Gastrocnemius medialis (tissue), 4 donors: ENCODE measurements at places on chromosomes 5 and 9. TPM values are rescaled to one million over a fixed set of nuclear protein-coding genes. Genes with fewer than 3 reads are reported as not detected.
A peak's percentile ranks its signal among the peaks of the same experiment; 100 is the strongest.

The RNF180 gene
- total RNA-seq, result 4.7 TPM

DNA sequence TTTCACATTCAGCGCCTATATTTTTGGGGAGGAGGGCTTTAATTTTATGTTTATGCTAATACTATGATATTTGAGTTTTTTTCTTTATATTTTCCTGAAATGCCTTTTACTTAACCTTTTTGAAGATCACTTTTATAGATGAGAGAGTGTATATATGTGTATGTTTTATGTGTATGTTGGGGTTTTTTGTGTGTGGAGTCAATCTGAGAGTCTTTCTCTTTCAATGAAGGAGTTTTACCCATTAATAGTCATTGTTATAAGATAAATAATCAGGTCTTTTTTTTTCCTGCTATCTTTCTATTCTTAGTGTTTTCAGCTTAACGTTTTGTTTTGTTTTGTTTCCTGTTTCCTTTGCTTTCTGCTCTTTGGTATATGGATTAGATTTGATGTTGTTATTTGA, 112.2 kb downstream of the TEX10 start:
- H3K27me3 ChIP-seq, result no peaks in the 10 kb centered on the region
- no peaks in the 10 kb centered on the region for H3K4me1 ChIP-seq

- no peak overlapping the region for H3K4me3 ChIP-seq
- no peaks in the 10 kb centered on the region for H3K4me1 ChIP-seq
- H3K27me3 ChIP-seq, result no peaks in the 10 kb centered on the region
- H3K36me3 ChIP-seq, result no peaks in the 10 kb centered on the region
- DNase-seq, result no peak
- H3K27ac ChIP-seq, result no peak overlapping the region
Observed at GRCh38 chr5:103849934-103850333, 287.3 kb upstream of the NUDT12 start.

- no peaks in the 10 kb centered on the region for H3K27me3 ChIP-seq
- no peak overlapping the region for H3K4me3 ChIP-seq
- no peak overlapping the region for H3K27ac ChIP-seq
- H3K36me3 ChIP-seq, result no peaks in the 10 kb centered on the region
- no peak for DNase-seq
- no peaks in the 10 kb centered on the region for H3K4me1 ChIP-seq
Observed at GRCh38 chr9:18905028-18905882, 127.8 kb downstream of the SAXO1 start.

The CAMK4 gene
- 0.27 TPM for total RNA-seq

- no peak overlapping the region for H3K27ac ChIP-seq
- H3K4me1 ChIP-seq, result no peaks in the 10 kb centered on the region
- H3K36me3 ChIP-seq, result no peaks in the 10 kb centered on the region
- no peak overlapping the region for H3K4me3 ChIP-seq
Observed at GRCh38 chr5:42061121-42061520, 136.0 kb downstream of the FBXO4 start.

DNA sequence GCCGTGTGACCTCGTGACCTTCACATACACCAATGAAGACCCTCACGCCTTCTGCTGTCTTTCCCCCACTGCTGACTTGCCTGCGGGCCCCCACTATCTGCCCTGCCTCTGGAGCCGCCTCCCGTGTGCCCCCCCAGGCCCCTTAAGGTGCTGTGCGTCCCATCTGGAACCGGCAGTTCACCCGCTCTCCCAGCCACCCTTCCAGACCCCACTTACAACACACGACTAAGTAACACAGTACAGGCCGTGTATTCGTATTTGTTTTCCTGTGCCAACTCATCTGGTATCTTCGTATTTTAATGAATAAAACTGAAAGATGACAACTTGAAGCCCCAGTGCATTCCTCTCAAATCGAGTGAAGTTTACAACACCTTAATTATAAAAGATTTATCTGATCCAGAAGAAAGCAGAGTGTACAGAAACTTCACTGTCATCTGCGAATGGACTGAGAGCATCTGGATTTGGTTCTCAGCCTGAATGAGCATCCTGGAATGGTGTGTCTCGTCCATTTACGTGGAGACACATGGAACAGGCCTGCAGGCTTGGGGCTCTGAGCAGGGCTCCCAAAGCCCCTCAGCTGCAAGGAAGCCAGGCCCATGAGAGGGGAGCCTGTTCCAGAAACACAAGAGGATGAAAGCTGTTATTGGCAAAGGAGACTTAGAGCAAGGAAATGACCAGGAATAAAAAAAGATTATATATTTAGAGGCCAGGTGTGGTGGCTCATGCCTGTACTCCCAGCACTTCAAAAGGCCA, 21.9 kb upstream of the TERT start:
- H3K27me3 ChIP-seq, result no peaks in the 10 kb centered on the region
- H3K36me3 ChIP-seq, result peaks cover 49% of the 10 kb centered on the region
- DNase-seq, result no peak
- H3K4me1 ChIP-seq, result peaks cover 8% of the 10 kb centered on the region
- no peak overlapping the region for H3K27ac ChIP-seq

- no peak for DNase-seq
- H3K4me1 ChIP-seq, result no peaks in the 10 kb centered on the region
- H3K36me3 ChIP-seq, result no peaks in the 10 kb centered on the region
- no peak overlapping the region for H3K4me3 ChIP-seq
- no peak overlapping the region for H3K27ac ChIP-seq
Observed at GRCh38 chr5:160824301-160825001, 27.6 kb downstream of the ATP10B start.

DNA sequence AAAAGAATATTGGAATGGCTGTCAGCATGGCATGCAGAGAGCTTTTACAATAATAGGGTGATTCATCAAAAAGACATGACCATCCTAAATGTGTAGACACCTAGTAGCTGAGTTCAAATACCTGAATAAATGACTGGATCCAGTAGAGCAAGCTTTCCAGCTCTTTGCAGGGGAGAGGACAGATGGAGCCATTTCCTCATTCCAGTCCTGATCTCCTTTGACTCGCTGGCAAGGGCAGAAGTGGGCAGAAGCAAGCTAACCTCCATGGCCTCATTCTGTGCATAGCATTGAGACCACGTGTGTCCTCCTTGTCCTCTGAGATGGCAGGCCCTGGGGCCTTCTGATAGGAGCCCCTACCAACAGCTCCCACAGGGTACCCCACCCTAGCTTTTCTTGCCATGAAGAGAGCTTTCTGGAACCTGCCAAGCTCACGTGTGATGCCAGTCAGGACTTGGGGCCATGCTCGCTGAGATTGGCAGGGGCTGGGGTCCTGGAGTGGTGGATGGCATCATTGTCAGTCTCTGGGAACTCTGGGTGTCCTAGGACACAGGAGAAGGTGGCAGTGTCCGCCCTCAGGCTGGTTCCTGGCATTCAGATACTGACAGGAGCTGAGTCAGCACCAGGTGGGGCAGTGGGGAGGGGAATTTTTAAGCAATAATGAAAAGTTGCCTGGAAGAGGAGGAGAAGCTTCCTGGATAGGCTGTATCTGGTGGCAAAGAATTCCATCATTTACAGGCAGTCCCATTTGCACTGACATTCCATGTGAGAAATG, 33.6 kb downstream of the WWC1 start:
- no peaks in the 10 kb centered on the region for H3K27me3 ChIP-seq
- no peak overlapping the region for H3K27ac ChIP-seq
- no peaks in the 10 kb centered on the region for H3K4me1 ChIP-seq
- no peaks in the 10 kb centered on the region for H3K36me3 ChIP-seq
- no peak overlapping the region for H3K4me3 ChIP-seq

The FOXD4L6 gene
- not detected for total RNA-seq

GRCh38 chr5:166031926-166032325, 2259.5 kb upstream of the WWC1 start:
- DNase-seq, result no peak
- H3K4me3 ChIP-seq, result no peak overlapping the region
- no peaks in the 10 kb centered on the region for H3K4me1 ChIP-seq

- no peaks in the 10 kb centered on the region for H3K4me1 ChIP-seq
- no peak overlapping the region for H3K27ac ChIP-seq
- H3K4me3 ChIP-seq, result no peak overlapping the region
- H3K36me3 ChIP-seq, result no peaks in the 10 kb centered on the region
- H3K27me3 ChIP-seq, result no peaks in the 10 kb centered on the region
Observed at GRCh38 chr5:84474126-84474525, 89.4 kb upstream of the EDIL3 start.

The IL3 gene
- total RNA-seq, result not detected

DNA sequence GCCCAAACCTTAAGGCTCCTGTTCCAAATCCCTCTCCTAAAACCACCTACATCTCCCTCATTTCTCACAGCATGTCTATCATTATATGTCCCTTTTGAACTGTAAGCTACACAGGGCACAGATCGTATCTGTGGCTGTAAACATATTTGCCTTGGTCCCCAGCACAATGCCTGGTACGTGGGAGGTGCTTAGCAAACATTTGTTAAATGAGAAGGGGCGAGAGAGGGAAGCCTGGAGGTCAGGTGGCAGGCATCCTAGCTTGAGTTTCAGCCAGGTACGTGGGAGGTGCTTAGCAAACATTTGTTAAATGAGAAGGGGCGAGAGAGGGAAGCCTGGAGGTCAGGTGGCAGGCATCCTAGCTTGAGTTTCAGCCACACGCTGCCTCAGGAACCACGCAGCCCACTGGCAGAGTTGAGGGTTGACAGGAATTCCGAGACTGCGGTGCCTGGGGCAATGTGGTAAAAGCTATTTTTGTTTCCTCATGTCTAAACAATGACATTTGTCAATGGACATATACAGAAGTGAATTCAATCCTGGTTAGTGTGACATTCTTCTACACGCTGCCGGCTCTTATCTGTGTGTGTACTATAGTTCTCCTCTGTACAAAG, 113.6 kb downstream of the EFNA5 start:
- peak overlapping the region; percentile 7 for H3K27ac ChIP-seq
- peak; percentile 33 for DNase-seq
- no peaks in the 10 kb centered on the region for H3K36me3 ChIP-seq
- peaks cover 10% of the 10 kb centered on the region for H3K4me1 ChIP-seq

The SPRY4 gene
- total RNA-seq, result 6.3 TPM

GRCh38 chr9:130243015-130243881, 22.3 kb upstream of the HMCN2 start:
- DNase-seq, result peak; percentile 48
- no peak overlapping the region for H3K27ac ChIP-seq
- H3K4me3 ChIP-seq, result no peak overlapping the region
- H3K4me1 ChIP-seq, result no peaks in the 10 kb centered on the region

The PCA3 gene
- not detected for total RNA-seq

The PRR7 gene
- 0.63 TPM for total RNA-seq

DNA sequence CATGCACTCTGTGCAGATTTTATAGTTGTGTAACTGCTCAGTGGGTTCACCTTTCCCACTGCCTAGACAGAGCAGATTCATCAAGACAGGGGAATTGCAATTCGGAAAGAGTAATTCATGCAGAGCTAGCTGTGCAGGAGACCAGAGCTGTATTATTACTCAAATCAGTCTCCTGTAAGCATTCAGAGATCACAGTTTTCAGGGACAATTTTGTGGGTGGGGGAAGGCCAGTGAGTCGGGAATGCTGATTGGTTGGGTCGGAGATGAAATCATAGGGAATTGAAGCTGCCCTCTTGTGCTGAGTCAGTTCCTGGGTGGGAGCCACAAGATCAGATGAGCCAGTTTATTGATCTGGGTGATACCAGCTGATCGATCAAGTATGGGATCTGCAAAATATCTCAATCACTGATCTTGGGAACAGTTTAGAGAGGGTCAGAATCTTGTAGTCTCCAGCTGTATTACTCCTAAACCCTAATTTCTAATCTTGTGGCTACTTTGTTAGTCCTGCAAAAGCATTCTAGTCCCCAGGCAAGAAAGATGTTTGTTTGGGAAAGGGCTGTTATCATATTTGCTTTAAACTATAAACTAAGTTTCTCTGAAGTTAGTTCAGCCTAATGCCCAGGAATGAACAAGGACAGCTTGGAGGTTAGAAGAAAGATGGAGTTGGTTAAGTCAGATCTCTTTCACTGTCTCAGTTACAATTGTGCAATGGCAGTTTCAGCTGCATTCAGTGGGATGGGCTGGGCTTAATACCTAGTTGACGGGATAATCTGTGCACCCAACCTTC, 12.7 kb upstream of the SVEP1 start:
- H3K27ac ChIP-seq, result no peak overlapping the region
- DNase-seq, result no peak
- H3K4me3 ChIP-seq, result no peak overlapping the region
- no peaks in the 10 kb centered on the region for H3K36me3 ChIP-seq
- H3K4me1 ChIP-seq, result no peaks in the 10 kb centered on the region

The FAM200C gene
- 1.00 TPM for total RNA-seq

GRCh38 chr5:3904584-3904983, 309.0 kb downstream of the IRX1 start:
- no peak overlapping the region for H3K27ac ChIP-seq
- no peak overlapping the region for H3K4me3 ChIP-seq
- no peaks in the 10 kb centered on the region for H3K4me1 ChIP-seq
- no peak for DNase-seq

The CIZ1 gene
- 61.3 TPM for total RNA-seq

The FOXD4L4 gene
- total RNA-seq, result not detected

GRCh38 chr5:55533521-55534435, 986 bp downstream of the PLPP1 start:
- DNase-seq, result no peak
- no peaks in the 10 kb centered on the region for H3K36me3 ChIP-seq
- H3K4me3 ChIP-seq, result peak overlapping the region; percentile 78

DNA sequence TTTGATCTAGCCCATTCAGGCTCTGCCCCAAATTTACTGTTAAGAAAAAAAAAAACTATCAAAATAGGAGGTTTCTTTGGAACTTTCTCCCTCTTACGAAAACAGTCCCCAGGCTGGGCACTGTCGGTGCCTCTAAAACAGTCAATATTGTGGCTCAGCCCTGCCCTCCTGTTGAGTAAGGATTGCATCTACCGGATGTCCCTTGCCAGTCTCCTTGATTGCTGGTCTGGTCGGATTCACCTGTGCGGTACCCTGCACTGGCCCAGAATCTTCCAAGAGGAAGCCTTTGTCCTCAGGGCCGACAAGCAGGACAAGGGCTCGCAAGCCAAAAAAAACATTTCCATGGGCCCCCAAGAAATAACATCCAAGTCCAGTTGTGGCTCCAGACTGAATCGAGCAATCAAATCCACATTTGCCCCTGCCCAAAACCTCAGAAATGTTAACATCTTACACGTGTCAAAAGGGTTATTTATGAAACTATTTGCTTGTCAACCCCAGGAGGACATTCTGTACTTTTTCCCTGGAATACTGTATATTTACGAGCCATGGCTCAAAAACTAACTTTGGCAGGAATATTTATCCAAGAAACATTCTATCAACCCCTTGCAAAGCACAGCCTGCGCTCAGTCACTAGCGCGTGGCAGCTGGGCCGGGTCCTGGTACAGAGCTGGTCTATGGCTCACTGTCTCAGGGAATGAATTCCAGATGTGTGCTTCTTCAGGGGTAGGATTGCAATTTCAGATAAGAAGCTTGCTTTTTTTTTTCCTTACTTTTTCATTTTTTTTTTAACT, 129.2 kb upstream of the ADRA1B start:
- H3K27ac ChIP-seq, result peak overlapping the region; percentile 59
- H3K4me3 ChIP-seq, result no peak overlapping the region
- H3K4me1 ChIP-seq, result no peaks in the 10 kb centered on the region

The CD274 gene
- 0.61 TPM for total RNA-seq

The HAND1 gene
- total RNA-seq, result not detected

The TEX48 gene
- total RNA-seq, result not detected

- H3K27ac ChIP-seq, result no peak overlapping the region
- no peak for DNase-seq
- H3K36me3 ChIP-seq, result no peaks in the 10 kb centered on the region
- H3K4me3 ChIP-seq, result no peak overlapping the region
Observed at GRCh38 chr5:60997721-60998120, 52.7 kb downstream of the NDUFAF2 start.

The BHMT2 gene
- 6.7 TPM for total RNA-seq
